Hematopoietic multipotent progenitor cell (in vitro differentiated cells): ENCODE measurements at places on chromosomes 2 and 18.

DNA sequence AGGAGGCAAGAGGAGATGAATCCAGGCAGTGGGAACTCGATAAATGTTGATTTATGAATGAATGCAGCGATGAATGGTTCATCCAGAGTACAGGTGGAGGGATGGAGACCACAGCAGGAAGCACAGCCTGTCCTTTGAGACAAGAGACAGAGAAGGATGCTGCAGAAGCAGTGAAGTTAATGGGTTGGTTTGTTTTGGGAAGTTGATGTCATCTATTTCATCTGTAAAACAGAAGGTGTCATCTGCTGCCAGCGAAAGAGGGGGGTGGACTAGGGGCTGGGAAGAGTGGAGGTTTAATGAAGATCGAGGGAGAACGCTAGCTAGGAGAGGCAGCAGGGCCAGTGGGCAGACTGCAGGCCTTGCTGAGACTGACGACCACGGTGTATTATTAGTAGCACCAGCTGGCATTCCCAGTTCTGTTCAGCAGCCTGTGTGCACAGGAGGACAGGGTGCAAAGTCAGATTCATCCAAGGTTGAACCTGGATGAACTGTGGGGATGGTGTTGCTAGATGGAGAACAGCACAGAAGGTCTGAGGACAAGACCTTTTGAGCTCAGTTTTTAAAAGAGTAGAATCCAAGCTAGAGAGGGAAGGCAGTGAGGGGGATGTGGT is 120.3 kb upstream of the CAPN13 start:
- no peak for DNase-seq

GRCh38 chr18:69469444-69469919 is 68.8 kb downstream of the DOK6 start:
- DNase-seq = no peak

- no peak for DNase-seq
These were observed 8.6 kb downstream of the OXER1 start for GRCh38 chr2:42755191-42755880.

- DNase-seq = peak; percentile 22
These were observed 669.6 kb upstream of the VRK2 start for GRCh38 chr2:57376985-57377384.

DNA sequence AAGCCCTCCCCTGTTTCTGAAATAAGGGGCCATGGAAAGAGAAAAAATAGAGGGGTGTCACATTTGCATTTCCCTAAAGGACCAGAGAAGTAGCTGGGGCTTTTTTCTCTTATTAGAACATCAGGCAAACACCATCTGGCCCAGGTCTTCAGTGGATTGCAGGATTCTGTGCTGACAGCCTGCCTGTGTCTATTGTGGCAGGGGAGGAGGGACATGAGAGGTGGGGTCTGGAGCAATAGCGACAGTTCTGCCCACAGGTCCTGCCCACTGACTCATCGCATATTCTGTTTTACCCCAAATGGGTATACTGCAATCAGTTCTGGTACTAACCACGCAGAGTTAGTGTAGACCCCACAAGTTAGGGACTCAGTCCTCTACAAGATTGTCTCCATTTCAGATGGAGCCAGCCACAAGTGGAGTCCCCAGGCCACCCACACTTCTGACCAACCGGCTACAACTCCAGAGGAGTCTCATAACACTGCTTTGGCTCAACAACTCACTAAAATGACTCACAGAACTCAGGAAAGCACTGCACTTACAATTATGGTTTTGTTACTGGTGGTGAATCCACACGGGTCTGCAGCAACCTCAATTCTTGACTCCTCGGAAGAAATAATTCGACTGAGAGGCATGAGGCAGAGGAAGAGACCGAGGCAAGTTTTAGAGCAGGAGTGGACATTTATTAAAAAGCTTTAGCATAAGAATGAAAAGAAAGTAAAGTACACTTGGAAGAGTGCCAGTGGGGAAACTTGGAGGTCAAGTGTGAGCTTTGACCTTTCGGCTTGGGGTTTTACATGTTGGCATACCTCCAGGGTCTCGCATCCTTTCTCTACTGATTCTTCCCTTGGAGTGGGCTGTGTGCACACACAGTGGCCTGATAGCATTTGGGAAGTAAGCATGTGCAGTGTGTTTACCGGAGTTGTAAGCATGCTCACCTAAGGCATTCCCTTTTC is 146.4 kb upstream of the SPATS2L start:
- no peak for DNase-seq

- DNase-seq = no peak
These were observed 19.6 kb downstream of the MSH2 start for GRCh38 chr2:47422560-47422959.

- no peak for DNase-seq
These were observed 139.4 kb downstream of the WDSUB1 start for GRCh38 chr2:159146996-159147666.

GRCh38 chr2:7109533-7109885 is 192.3 kb downstream of the RNF144A start:
- no peak for DNase-seq

DNA sequence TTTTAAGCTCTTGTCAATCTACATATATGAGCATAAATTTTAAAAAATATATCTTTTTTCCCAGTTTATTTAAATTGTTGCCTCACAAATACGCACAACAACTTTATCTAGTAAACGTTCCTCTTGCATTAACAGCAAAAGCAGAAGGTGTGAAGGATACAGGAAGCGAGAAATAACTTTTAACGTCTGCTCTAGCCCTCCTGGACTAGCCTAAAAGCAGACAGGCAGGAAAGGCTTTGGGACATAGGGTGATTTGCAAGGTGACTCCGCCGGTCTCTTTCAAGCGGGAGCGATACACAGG is 434 bp upstream of the DUSP19 start:
- DNase-seq = no peak

- no peak for DNase-seq
These were observed 73.8 kb downstream of the TMEM18 start for GRCh38 chr2:603427-603826.

GRCh38 chr2:202030691-202031090 is 3.0 kb upstream of the FZD7 start:
- no peak for DNase-seq

DNA sequence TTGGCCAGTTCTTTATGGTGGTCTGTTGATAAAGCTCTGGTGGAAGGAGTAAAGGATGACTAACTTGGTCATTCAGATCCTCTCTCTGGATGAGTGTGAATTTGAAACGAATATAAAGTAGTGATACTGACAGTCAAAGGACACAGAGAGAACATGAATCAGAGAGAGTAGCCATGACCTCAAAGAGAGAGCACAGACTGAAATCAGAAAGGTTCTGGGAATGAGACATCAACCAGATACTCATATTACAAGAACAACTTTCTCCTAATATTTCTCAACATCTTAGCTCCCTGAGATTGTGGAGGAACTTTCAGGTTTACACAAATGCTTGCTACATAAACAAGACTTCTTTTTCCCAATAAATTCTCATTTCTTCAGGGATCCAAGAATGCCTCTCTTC is 849.1 kb upstream of the CHAC2 start:
- DNase-seq = no peak

- DNase-seq = no peak
These were observed 3.8 kb downstream of the SAG start for GRCh38 chr2:233311241-233311926.

GRCh38 chr2:209519271-209519670 is 95.4 kb downstream of the MAP2 start:
- DNase-seq = no peak

- no peak for DNase-seq
These were observed 710.6 kb upstream of the ID2 start for GRCh38 chr2:7971248-7971647.
